ENCODE measurements at places on chromosomes 12 and 14. TPM values are rescaled to one million over a fixed set of nuclear protein-coding genes. Genes with fewer than 3 reads are reported as not detected.

DNA sequence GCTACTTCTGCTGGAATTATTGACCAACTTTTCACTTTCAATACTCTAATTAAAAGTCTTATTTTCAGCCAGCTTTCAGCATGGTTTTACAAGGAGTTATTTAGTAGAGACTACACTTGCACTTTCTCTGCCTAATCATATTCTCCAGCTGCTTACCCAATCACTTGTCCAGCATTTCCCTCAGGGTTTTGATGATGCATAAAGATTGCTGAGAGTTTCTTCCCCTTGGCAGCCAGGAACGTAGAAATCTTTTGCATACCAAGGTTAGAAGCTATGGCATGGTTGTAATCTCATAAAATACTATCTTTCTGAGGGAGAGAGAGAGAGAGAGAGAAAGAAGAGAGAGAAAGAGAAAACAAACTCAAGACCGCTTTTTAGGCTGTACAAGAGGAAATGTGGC lies 10.8 kb downstream of the OR4Q3 start:
- DNase-seq: no peak

- no peak for DNase-seq
Observed at GRCh38 chr12:62129291-62129690, 130.9 kb upstream of the USP15 start.

GRCh38 chr12:50187084-50187900 lies 20.1 kb upstream of the CERS5 start:
- DNase-seq: no peak

GRCh38 chr12:20421421-20421820 lies 53.1 kb downstream of the PDE3A start:
- DNase-seq: no peak

DNA sequence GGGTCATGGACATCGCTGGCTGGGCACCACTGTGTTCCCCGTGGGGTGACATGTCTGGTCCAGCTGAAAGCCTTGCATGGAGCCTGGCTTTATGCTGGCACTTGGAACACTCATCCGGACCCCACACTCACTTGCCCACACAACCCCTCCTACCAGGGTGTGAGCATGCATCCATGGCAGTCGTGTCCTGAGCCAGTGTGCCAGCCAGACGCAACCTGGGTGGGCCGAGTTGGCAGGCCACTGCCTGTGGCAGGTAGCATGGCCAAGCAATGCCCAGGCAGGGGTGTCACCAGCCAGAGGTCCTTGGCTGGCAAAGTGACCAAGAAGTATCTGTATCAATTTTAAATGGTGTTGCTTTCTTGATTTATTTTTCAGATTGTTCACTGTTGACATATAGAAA lies 141.7 kb downstream of the CCDC59 start:
- no peak for DNase-seq

CLEC9A gene
- total RNA-seq: not detected

GRCh38 chr14:21526672-21527317 lies 649 bp upstream of the SALL2 start:
- no peak for DNase-seq

DNA sequence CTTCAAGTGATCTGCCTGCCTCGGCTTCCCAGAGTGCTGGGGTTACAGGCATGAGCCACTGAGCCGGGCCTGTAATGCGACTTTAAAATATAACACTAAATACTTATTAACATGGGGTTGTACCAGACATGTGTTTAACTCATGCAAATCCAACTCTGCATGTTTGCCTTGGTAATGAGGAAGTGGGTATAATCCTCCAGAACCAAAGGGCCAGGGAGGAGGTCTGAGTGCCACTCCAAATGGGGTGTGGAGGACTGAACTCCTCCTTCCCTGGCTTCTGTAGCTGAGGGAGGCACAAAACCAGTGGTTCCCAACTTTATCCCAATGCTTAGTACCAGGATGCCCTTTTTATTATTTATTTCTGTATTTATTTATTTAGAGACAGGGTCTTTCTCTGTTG lies 61.6 kb upstream of the MED13L start:
- no peak for DNase-seq

GRCh38 chr14:69687606-69688298 lies 76.4 kb downstream of the SUSD6 start:
- no peak for DNase-seq

RD3L gene
- not detected for total RNA-seq

NACA gene
- total RNA-seq: 1,488 TPM

- DNase-seq: no peak
Observed at GRCh38 chr12:58916921-58917511, 3.3 kb downstream of the LRIG3 start.

- no peak for DNase-seq
Observed at GRCh38 chr14:37855871-37856270, 260.4 kb downstream of the TTC6 start.

DNA sequence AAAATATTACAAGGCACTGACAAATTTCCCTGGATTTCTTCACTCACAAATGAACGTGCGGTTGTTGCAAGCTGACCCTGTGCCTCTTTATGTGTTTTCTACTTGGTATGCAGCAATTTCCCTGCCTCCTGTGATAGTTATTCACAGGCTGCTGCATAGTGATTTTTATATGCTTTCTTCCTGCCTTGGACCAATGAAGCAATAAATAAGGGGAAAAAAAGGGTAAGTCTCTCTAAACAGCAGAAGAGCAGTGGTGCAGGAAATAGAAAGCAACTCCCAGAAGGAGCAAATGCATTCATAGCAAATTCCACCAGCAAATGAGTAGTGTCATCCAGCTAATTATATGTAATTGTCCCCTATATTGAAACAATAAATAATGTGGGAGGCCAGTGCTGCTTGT lies 737.9 kb downstream of the GALC start:
- no peak for DNase-seq

DNA sequence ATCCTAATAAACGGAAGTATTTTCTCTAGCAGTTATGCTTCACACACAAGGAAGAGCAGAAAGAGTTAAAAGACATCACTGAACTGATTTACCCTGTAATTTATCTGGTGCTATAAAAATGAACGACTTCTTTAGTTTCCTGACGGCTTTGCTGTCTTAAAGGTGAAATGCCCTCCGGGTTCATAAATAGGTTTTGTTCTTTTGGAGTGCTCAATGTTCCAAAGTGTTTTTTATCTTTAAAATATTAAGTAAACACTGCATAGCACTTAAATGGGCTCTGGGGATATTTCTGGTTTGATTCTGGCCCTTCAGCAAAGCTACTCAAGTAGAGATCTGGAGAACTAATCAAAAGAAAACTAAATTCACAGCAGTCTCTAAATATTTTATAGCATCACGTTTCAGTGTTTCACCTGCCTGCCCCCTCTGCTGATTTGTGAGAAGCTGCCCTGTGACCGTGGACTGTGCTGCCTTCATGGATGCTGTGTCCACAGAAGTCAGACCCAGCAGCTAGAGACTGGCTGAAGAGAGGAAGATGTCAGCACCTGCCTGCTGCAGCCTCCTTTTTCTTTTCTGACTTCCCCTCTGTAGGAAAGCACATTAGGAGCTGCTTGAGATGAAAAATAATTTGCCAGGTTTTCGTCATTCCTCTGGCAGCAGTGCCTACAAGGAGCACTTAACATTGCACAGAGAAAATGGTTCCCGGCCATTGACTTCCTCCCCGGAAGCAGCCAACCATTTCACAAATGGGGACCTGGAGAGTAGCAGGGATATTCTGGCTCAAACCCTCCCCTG lies 205.1 kb upstream of the FSCB start:
- no peak for DNase-seq

GRCh38 chr14:102317564-102318248 lies 1.8 kb upstream of the ZNF839 start:
- no peak for DNase-seq

Measured in breast epithelium (tissue), 4 donors.